Urothelium cell line (cell line): ENCODE measurements at places on chromosomes 4 and X.

DNA sequence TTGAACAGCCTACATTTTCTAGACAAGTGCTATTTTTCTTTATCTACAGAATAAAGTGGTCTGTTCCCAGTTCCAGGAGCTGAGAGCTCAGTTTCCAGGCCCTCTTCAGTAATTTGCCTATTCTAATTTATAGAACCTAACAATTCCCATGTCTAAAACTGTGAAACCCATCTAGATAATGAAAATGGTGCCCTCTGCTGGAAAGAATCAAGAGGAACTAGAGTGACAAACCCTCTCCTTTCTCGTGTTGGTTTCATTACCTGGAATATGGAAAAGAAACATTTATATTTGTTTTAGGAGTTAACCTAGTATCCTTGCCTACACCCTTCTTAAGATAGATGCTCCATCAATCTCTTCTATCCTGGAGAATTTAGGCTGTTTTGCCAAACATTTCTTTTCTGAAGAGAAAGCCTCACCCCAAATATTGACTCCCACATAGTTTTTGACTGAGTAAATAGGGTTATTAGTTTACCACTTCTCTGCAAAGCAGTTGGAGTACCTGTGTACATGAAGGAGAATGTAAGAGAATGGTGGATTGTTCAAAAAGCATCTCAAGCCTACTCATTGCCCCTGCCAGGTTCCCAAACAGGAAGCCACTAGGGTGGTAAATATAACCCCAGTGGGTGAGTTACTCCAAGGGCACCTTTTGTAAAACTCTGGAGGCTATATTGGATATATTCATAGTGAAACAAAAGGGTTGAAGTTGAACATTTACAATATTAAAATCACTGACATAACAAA lies 121.6 kb downstream of the RASL11B start:
- DNase-seq, result peak; percentile 55

DNA sequence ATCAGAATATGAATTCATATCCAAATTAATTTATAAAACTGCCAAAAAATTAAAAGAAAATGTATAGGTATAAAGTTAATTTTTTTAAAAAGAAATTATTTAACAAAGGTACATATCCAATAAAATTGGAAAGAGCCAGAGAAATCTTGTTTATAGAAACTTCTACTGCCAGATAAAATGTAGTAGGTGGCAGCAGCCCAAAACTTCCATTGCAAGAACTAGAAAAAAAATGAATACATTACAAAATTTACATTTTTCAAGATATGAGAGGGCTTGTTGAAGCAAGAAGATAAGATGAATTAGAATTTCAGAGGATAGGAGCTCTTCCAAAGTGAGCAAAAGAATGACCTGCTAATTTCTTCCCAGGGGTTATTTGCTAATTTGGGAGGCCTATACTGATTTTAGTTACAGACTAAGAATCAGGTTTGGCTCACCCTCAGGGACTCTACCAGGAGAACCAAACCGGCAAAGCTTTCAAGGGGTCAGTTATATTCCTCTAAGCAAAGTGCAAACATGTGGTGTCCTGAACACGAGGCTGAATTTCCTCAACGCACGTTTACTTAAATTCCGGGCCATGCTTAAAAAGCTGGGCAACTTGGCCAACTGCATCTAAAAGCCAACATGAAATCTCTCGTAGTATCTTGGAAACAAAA lies 17.5 kb downstream of the ANKRD50 start:
- DNase-seq, result no peak

GRCh38 chr4:170089274-170089667 lies 485 bp downstream of the AADAT start:
- peak; percentile 60 for DNase-seq

DNA sequence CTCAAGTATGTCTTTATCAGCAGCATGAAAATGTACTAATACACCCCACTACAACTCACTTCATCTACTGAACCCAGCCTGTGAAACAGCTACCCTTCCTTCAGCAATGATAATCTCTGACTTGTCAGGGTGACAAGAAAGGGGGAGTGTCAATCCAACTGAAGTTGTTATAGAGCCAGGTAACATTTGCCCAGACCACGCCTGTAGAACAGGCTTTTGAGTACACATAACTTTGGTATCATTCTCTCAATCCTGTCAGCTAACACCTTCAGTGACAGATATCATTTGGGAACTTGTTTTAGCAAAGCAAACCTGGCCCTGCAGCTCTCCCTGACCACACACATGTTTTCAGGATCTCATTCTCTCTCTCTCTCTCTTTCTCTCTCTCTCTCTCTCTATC lies 592.2 kb downstream of the SMARCA1 start:
- no peak for DNase-seq

DNA sequence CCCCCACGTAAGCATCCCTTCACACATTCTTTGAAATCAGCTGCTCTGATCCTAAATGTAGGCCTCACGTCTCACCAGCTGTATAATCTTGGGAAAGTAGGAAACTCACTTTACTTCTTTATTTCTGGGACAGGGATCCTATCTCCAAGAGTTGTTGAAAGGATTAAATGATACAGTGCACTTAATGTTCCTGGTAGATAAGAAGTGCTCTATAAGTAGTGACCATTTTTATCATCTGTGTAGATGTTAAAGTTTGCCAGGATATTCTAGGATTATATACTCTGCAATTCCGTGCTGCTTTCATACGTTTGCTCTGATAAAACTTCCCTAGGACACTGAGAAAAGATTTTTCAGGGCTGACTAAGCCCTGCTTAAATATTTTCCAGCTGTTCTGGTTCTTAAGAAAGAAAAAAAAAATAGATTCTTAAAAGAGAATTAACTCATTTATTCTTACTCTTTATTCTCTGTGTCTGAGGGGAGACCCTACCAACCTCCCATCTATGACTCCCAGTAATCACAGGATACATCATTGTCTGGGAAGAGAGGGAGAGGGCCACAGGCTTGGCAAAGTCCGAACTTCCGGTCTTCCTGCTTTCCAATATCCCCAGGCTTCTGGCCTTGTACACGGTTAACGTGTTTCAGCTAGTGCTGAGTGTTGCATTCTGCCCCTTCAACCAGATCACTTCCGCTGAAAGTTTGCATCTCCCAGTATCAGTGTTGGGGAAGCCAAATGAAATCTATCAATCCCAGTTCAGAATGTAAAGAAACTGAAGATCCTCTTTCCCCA lies 269.2 kb downstream of the TRIML1 start:
- DNase-seq, result no peak

DNA sequence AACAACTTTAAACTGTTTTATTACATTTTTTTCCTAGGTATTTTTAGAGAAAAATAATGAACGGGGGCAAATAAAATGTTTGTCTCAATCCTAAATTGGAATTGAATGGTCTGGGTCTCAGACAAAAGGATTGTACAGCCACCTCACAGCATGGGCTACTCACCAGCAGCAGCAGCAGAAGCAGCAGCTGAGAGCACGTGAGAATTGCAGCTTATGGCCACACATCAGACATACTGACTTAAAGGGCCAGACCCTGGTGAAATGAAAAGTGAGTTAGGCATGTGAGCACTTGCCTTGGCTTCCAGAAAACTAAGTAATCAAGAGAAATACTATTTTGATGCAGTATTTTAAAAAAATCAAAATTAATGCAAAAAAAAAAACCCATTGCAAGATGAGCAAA lies 56.6 kb downstream of the AASDH start:
- DNase-seq, result no peak

GRCh38 chr4:4425696-4426095 lies 38.8 kb downstream of the NSG1 start:
- DNase-seq, result no peak

GRCh38 chr4:163194593-163194992 lies 27.9 kb upstream of the NAF1 start:
- no peak for DNase-seq

- DNase-seq, result no peak
Measured at GRCh38 chr4:67910585-67910905, 26.7 kb upstream of the TMPRSS11D start.

GRCh38 chr4:76708971-76709771 lies 188.8 kb downstream of the SOWAHB start:
- no peak for DNase-seq
